Pericardium fibroblast (primary cell): ENCODE measurements at places on chromosomes 3 and 15. TPM values are rescaled to one million over a fixed set of nuclear protein-coding genes. Genes with fewer than 3 reads are reported as not detected.

PTPRG gene
- 67.2 and 76.8 TPM in 2 replicates for total RNA-seq

GOLGA8S gene
- 0.23 TPM in 1 of 2 replicates, not detected in the other for total RNA-seq

CFAP20DC gene
- 1.5 and 5.4 TPM in 2 replicates for total RNA-seq

ADAMTS17 gene
- 1.5 and 2.1 TPM in 2 replicates for total RNA-seq

NPAP1 gene
- not detected in 2 replicates for total RNA-seq

IMPG2 gene
- total RNA-seq, result under 0.01 and 0.17 TPM in 2 replicates

SLC28A2 gene
- total RNA-seq, result not detected in 2 replicates

CASR gene
- total RNA-seq, result not detected in 2 replicates

PTX3 gene
- total RNA-seq, result 1,042 and 2,456 TPM in 2 replicates

INSYN1 gene
- total RNA-seq, result 0.68 and 11.1 TPM in 2 replicates

CHL1 gene
- total RNA-seq, result under 0.01 and 0.68 TPM in 2 replicates

SLC24A5 gene
- total RNA-seq, result not detected in 2 replicates

SPSB4 gene
- not detected in 2 replicates for total RNA-seq

A4GNT gene
- not detected in 2 replicates for total RNA-seq

ETV5 gene
- total RNA-seq, result 5.1 and 13.3 TPM in 2 replicates

TMEM212 gene
- total RNA-seq, result not detected in 2 replicates

PTPN9 gene
- 17.3 and 21.4 TPM in 2 replicates for total RNA-seq

FXR1 gene
- 110 and 117 TPM in 2 replicates for total RNA-seq

CLRN1 gene
- total RNA-seq, result not detected in 2 replicates

HRG gene
- total RNA-seq, result not detected in 2 replicates

NDN gene
- 177 and 201 TPM in 2 replicates for total RNA-seq

LYZL4 gene
- total RNA-seq, result not detected in 2 replicates

TEX55 gene
- not detected in 2 replicates for total RNA-seq

AMOTL2 gene
- total RNA-seq, result 188 and 284 TPM in 2 replicates

ADPRH gene
- total RNA-seq, result 0.34 and 2.0 TPM in 2 replicates

FEZF2 gene
- not detected in 2 replicates for total RNA-seq

TMEM108 gene
- total RNA-seq, result 0.23 and 0.85 TPM in 2 replicates

TLR9 gene
- total RNA-seq, result under 0.01 TPM in 1 of 2 replicates, not detected in the other

PARL gene
- 35.4 and 43.9 TPM in 2 replicates for total RNA-seq

DAPK2 gene
- total RNA-seq, result 2.3 and 3.0 TPM in 2 replicates

CTXN2 gene
- total RNA-seq, result not detected in 2 replicates

ZNF502 gene
- 4.1 and 4.6 TPM in 2 replicates for total RNA-seq

DCBLD2 gene
- 57.3 and 60.8 TPM in 2 replicates for total RNA-seq

PLS1 gene
- total RNA-seq, result 0.09 and 5.4 TPM in 2 replicates

DPPA4 gene
- 0.82 TPM in 1 of 2 replicates, not detected in the other for total RNA-seq

GABRR3 gene
- total RNA-seq, result not detected in 2 replicates

CYP1A1 gene
- total RNA-seq, result 0.23 TPM in 1 of 2 replicates, not detected in the other

MYRIP gene
- not detected in 2 replicates for total RNA-seq

MCF2L2 gene
- total RNA-seq, result 0.58 TPM in 1 of 2 replicates, not detected in the other

AAGAB gene
- total RNA-seq, result 22.5 and 23.5 TPM in 2 replicates

GTF2A2 gene
- 40.0 and 50.3 TPM in 2 replicates for total RNA-seq

TUBGCP5 gene
- total RNA-seq, result 10.5 and 15.4 TPM in 2 replicates

SLTM gene
- 27.4 and 38.5 TPM in 2 replicates for total RNA-seq

SAMMSON gene
- not detected in 2 replicates for total RNA-seq

CLDN18 gene
- not detected in 2 replicates for total RNA-seq

CLEC3B gene
- 103 and 119 TPM in 2 replicates for total RNA-seq

ZPLD1 gene
- not detected in 2 replicates for total RNA-seq

GREM1 gene
- total RNA-seq, result 3.6 and 15.3 TPM in 2 replicates

GOLGA8T gene
- total RNA-seq, result 0.12 TPM in 1 of 2 replicates, not detected in the other

HOMER2 gene
- 1.6 and 1.9 TPM in 2 replicates for total RNA-seq

LRRC31 gene
- total RNA-seq, result not detected in 2 replicates

TTLL13 gene
- 0.23 TPM in 1 of 2 replicates, not detected in the other for total RNA-seq

CCDC54 gene
- not detected in 2 replicates for total RNA-seq

CD80 gene
- under 0.01 TPM in 1 of 2 replicates, not detected in the other for total RNA-seq

LMAN1L gene
- total RNA-seq, result 0.23 TPM in 1 of 2 replicates, not detected in the other
